ENCODE measurements at places on chromosomes 5 and 9. TPM values are rescaled to one million over a fixed set of nuclear protein-coding genes. Genes with fewer than 3 reads are reported as not detected.

Gene ARHGAP26
- total RNA-seq, result 6.2 TPM

GRCh38 chr9:128504485-128505413 lies at the start of gene GLE1:
TSS of gene GLE1 (plus strand) at chr9:128504719. CDS start at chr9:128504806, 87 bp downstream.
- peak; percentile 90 for DNase-seq

- DNase-seq, result peak; percentile 70
Observed at GRCh38 chr9:126558051-126558665, 55.6 kb upstream of the LMX1B start.

Gene GLIPR2
- total RNA-seq, result 10.1 TPM

- DNase-seq, result no peak
Observed at GRCh38 chr5:177388521-177389052, 4.4 kb downstream of the SLC34A1 start.

GRCh38 chr9:128274245-128274644 lies 1.6 kb downstream of the GOLGA2 start:
- DNase-seq, result no peak

DNA sequence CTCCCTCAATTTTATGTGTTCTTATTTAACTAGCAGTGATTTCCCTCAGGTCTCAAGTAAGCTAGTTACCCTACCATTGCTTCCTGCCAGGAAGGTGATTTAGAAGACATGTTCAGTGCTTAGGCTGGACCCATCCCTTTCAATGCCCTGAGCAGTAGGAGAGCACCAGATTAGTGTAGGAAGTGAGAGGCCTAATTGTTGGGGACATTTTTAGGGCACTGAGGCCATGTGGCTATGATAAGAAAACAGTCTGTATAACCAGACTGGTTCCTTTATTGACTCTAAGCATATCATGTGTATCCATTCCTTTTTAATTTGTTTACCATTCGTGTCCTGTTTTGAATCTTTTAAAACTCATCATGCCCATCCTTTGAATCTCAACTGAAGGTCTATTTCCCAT lies 312.3 kb upstream of the PRR16 start:
- no peak for DNase-seq

DNA sequence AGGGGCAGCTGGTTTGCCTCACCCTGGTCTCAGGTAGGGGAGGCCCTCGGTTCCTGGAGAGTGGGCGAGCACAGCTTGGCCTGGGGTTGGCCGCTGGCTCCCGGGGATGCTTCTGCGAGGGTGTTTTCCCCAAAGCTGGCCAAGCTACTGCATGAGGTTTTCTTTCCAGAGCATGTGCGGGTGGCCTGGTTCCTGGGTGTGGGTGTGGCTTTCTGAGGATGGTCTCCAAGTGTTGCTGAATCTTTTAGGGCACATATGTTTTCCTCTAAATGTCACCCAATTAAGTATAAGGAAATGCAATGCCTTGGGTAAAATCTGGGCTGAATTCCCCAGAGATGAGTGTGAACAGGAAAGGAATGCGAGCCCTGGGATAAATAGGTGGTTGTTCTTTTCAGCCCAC lies 115.8 kb upstream of the ICE1 start:
- DNase-seq, result peak; percentile 42

All from PC-3 (cell line).